Erythroblast (primary cell): ENCODE measurements at places on chromosomes 6 and 20.
A peak's percentile ranks its signal among the peaks of the same experiment; 100 is the strongest.

DNA sequence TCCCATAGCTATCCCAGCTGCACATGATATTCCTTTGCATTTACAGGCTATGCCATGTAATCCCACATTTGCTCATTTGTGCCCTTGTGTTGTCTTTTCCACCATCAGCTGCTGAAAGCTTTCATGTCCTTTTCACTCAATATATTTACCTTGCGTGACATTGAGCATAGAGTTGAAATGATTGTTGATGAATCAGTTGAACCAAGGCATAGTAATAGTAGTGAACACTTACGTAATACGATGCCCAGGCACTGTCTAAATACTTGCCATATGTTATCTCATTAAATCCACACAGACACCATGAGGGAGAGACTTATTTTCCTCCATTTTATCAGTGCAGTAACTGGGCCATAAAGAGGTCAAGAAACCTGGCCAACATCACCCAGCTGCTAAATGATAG, 13.1 kb downstream of the RNF8 start:
- no peak for DNase-seq

DNA sequence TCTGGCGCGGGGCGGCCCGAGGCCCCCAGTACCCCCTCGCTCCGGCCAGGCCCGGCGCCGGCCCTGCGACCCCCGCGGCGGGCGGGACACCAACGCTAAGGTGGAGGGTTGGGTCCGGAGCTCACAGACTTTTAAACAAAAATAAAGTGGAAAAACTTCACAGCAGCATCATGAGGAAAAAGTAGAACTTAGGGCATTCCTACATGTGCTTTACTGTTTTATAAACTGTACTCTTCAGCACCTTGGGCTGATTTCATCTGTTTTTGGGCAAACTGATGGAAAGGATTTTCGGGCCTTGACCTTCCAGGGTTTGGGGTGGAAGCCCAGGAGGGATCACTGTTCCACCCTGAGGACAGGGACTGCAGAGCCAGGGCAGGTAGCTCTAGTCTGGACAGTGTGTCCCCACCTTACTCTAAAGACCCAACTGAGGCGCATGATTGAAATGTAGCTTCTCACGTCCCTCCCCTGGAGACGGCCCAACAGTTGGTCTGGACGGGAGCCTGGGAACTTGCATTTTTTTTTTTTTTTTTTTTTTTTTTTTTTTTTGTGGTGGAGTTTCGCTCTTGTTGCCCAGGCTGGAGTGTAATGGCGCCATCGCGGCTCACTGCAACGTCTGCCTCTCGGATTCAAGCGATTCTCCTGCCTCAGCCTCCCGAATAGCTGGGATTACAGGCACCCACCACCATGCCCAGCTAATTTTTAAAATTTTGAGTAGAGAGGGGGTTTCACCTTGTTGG, 740 bp downstream of the NELFCD start:
- DNase-seq: peak; percentile 56

DNA sequence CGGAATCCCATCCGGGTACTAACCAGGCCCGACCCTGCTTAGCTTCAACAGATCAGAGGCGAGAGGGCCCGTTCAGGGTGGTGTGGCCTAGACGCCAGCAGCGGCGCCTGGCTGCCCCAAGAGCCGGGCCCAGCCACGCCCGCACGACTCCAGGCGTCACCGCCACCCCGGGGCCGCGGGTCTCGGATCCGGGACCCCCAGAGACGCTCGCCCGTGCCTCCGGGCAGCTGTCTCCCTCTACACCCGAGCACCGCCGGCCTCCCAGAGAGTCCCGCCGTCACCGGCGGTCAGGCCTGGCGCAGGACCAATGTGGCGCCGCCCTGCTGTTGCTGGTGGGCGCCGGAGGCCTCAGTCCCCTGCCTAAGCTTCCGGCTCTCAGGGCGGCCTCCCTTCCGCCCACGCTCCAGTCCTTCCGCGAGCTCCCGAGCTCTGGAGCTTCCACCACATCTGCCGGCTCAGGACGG, 441.2 kb upstream of the DEFB115 start:
- DNase-seq: peak; percentile 27

GRCh38 chr6:39239527-39240154, 10.4 kb upstream of the KCNK5 start:
- DNase-seq: no peak

DNA sequence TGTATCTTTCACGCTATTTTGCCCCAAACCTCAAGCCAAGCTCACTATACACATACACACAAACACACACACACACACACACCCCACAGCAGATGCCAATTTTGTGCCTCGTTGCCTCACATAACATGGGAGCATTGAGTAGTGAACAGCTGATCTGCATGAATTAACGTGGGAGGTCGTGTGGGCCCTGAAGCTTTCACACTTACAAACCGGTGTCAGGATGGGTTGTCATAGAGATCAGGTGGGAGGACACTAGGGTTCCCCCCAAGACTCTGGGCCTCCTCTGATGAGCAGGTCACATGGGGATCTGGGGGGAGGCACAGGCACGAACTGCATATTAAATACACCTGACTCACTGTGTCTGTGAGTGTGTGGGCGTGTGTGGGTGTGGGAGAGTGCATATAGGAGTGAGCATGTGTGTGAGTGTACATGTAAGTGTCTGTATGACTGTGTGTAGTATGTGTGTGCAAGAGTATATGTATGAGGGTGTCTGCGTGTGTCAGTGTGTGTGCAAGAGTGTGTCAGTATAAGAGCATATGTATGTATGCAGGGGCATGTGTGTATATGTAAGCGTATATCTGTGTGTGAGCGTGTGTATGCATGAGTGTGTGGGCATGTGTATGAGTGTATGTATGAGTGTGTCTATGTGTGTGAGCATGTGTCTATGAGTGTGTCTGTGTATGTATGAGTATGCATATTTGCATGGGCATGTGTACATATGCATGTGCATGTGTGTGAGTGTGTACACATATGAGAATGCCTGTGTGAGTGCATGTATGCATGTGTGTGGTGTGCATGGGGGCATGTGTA, 370.4 kb downstream of the PREX1 start:
- no peak for DNase-seq

DNA sequence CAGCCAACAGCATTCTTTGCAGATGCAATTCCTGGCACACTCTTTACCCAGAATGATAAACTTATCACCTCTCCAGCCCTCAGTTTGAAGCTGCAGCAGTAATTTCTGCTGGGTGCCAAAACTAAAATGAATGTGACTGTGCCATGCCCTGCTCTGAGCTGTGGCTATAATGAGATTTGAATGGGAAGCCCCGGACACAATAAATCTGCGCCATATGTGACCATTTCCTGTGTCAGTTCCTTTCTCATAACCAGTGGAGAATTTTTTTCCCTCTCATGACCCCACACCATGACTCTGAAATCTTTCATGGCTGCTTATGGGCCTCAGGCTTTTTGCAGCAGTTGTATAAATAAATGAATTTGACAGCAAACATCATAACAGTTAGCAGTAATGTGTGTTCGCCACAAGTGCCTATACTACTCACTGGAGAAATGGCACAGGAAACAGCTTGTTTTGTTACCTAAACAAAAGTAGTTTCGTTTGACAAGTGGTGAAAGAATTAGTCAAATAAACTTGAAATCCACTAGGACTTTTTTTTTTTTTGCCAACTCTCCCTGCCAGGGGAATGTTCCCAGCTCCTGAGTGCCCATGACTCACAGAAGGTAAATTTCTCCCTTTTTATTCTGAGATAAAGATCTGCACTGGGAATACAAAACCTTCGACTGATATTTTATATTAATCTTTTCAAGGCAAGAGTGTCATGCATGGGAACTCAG, 408.4 kb downstream of the PKHD1 start:
- no peak for DNase-seq

GRCh38 chr20:60649541-60649940, 602.5 kb upstream of the CDH4 start:
- DNase-seq: no peak

- DNase-seq: no peak
Measured at GRCh38 chr6:45837541-45838200, 178.0 kb downstream of the CLIC5 start.

DNA sequence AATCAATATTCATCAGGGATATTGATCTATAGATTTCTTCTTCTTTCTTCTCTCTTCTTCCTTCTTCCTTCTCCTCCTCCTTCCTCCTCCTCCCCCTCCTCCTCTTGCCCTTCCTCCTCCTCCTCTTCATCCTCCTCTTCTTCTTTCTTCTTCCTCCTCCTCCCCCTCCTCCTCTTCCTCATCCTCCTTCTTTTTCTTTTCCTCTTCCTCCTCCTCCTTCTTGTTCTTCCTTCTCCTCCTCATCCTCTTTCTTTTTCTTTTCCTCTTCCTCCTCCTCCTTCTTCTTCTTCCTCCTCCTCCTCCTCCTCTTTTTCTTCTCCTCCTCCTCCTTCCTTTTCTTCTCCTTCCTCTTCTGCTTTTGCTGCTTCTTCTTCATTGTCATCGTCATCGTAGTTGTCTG, 52.4 kb upstream of the SERINC1 start:
- DNase-seq: no peak

GRCh38 chr6:121523628-121524027, 88.2 kb downstream of the GJA1 start:
- no peak for DNase-seq

DNA sequence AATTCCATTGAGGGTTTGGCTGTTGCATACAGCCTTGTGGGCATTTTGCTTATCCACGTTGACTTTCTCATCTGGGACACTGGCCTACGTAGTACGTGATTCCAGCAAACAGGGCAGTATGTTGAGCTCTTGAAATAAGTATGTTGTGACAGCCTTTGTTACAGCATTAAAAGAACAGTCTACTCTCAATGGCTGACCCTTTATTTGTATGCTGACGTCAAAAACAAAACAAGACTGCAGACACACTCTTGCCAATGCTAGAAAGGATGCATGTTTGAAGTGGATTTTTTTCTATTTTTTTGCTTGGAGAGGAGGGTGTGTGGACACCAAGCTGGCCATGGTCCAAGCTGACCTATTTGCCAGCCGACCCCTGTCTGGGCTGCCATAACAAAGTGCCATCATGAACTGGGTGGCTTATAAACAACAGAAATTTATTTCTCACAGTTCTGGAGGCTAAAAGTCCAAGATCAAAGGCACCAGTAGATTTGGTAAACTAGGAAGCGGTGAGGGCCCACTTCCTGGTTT, 10.8 kb upstream of the SNHG17 start:
- DNase-seq: no peak

DNA sequence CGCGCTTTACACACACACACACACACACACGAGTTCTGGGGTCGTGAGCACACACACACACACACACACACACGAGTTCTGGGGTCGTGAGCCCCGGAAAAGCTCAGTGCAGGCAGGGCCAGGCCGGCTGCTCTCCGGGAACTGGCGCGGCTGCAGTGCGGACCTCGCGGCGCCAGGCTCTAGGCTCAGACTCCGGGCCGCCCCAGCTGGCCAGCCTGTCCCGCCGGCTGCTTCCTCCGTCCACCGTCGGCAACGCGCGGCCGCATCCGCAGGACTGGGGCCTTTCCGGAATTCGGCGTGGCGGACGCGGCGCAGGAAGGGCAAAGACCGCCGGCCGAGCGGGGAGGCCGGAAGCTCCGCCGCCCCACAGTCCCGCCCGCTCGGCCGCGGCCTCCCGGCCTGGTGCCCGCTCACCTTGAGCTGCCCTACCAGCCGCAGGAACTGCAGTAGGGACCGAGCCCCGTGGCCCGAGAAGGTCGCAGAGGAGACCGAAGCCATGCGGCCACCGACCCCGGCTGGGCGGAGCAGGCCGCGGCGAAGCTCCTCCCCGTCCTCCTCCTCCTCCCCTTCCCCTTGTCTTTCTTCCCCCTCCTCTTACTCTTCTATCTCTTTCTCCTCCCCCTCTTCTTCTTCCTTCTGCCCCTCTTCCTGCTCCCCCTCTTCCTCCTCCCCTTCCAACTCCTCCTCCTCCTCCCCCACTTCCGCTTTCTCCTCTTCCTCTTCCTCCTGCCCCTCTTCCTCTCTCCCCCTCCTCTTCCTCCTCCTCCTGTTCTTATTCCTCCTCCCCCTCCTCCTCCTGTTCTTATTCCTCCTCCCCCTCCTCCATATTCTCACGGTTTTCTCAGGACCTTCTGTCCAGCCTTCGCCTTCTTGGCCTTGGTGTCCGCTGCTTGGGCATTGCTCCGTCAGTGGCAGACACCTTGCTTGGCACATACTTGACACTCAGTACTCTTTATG, at the start of gene HDDC2:
HDDC2 (minus strand) TSS at position 533 of the 957 bp plus-strand sequence; CDS start at position 498, 35 bp downstream.
- DNase-seq: peak; percentile 80

- DNase-seq: no peak
Measured at GRCh38 chr6:138421089-138421488, 17.1 kb downstream of the HEBP2 start.

DNA sequence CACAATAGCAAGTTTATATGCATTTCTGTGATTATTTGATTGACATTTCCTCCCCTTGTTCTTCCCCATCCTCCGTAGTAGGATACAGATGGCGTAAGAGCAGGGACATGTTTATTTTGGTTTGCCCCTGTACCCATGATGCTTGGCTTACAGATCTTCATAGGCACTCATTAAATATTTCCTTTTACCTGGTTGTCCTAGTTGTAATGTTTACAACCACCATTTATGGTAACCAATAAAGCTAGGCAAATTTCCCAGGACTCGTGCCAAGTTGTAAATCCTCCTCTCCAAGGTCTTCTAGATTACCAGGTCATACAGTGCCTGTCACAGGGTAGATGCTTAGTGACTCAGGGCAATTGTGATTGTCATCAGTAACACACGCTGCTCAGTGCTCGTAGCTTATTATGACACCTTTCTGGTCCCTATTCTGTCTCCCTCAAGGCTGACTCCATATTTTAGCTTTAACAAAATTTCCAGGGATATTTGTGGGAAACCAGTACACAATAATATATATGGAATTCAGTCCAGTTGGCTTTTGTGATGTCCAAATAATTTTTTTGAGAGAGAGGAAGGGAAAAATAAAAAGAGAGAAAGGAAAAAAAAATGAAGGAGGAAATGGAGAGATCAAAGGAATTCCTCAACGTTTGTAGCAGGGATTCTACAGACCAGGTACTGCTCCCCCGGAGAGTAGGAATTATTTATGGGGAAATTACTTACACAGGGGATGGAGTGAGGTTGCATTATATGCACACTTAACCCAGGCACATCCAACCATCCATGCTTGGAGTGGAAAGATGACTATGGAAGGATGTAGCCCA, 24.6 kb downstream of the CYP24A1 start:
- DNase-seq: no peak

DNA sequence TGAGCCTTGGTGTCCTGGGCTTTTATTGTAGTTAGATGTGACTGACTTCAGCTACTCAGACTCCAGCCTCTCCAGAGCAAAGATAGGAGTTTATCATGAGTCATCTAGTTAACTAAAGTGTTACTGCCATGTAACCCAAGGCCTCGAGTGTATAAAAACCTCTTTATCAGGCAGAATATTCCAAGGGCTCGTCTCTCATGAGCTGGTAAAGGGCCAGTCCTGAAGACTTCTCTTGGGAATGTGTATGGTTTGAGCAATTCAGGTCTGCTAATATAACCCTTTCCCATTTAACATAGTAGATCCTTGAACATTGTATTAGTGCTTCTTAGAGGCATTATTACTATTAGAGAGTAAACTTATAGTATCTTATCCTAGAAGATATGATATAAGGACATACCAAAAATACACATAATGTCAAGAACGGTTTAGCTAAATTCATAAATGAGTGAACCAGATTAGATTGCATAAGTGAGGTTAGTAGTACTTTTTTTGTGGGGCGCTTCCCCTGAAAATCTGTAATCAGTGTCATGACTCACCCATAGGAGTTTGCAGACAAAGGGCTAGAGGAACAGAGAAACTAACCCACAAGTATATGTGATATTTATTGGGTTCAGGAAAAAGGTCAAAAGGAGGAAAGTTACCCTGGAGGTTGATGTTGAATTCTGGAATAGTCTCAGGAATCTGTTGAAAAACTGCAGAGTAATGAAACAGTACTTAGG, 16.0 kb downstream of the DSE start:
- no peak for DNase-seq
